ENCODE measurements at places on chromosomes 12 and 14.
A peak's percentile ranks its signal among the peaks of the same experiment; 100 is the strongest.

DNA sequence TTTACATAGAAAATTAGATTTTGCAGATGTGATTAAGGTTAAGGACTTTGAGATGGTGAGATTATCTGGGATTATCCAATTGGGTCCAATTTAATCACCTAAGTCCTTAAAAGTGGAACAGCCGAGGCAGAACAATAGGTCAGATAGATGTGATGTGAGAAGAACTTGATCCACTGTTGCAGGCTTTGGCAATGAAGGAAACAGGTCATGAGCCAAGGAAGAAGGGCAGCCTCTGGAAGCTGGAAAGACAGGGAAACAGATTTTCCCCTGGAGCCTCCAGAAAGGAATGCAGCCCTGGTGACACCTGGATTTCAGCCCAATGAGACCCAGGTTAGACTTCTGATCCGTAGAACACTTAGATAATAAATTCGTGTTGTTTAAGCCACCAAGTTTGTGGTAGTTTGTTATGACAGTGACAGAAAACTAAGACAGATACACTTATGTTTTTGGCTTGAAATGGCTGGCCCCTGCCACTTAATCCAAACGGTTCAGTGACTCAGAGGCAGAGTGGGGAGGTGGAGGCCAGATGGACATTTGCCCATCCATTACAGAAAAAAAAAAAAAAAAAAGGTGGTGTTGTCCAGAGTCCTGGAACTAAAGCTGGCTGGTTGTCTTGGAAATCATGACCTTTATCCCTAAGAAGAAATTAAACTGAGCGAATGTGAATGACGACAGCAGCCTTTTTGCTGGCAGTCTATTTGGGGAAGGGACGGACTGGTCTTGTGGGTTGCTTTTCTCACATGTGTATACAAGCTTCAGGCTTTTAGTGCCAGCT is 181.9 kb upstream of the NRXN3 start:
- DNase-seq = no peak

DNA sequence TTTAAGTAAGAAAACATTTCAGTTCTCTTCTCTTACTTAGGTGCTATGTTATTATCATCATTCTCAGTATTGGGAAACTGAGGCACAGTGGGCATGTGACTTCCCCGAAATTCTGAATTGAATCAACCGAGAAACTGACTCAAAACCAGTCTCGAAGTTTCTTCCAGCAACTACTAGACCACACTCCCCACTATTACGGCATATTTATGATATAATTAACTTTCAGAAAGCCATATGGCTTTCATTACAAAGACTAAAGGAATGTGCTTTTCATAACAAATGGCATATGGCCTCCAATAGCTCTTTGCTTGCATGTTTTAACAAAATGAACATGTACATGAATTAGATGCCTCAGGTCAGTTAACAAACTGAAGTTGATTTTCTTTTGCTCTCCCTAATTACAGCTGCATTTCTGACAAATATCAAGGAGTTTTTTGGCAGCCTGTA is 182.9 kb upstream of the SLC38A2 start:
- DNase-seq = peak; percentile 32

DNA sequence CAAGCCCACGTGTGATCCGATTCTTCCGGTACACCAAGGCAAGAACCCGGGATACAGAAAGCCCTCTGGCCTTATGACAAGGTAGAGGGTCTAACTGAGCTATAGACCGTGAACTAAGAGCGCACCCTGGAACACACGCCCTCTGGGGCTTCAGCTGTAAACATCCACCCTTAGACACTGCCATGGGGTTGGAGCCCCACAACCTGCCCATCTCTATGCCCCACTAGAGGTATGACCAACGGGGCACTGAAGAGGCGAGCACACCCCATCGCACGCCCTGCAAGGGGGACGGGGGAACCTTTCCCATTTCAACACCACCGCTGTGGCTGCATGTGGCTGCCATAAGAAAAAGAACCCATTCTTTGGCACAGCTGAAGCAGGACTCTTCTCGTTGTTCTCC is 1206.0 kb upstream of the TMEM132C start:
- no peak for DNase-seq

- DNase-seq = no peak
Measured at GRCh38 chr12:12941450-12942350, 10.3 kb downstream of the GPRC5D start.

DNA sequence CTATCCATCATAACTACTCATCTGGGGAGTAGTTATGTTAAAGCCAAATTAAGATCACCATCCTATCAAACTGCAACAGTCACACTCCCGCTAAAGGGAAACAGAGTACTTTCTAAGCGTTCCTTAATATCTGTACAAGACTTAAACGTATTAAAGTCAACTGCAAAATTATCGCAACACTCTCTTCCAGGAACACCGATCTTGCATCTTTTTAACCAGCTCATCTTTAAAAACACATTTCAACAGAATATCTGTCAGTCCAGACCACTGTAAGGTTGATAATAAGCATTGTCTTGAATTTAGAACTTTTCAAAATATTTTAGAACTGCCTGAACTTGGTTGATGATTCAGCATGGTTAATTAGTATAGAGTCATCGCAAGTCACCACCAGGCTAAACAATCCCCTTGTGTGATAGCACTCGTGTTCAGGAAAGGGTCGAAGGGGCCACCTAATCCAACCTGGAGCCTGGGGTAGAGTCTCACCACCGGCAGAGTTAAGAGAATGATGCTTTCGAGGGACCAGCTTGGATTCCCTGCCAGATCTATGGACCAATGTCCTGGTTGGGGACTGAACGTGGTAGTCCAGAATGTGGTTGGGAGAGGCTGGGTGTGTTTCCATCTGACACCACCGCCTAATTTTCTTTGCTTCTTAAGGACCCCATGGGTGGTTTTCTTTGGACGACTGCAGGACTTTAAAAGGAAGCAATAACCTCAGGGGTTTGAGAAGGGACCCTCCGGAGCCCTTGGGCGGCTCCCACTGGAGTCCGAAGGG is 890 bp downstream of the SPTLC2 start:
- DNase-seq = no peak

DNA sequence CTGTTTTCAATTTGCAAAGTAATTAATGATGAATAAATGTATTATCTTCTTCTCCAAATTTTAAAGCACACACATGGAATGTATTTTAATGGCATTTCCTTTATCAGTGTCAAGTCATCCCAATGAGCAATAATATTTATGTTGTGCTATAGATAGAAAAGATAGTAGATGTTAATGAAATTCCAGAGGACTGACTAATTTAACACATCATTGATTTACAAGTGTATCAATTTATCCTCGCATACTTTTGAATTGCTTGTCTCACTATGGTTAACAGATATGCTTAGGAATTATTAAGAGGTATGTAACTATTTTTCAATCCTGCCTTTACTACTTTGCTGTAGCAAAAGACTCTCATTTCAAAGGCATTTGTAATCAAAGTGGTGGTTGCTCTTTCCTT is 842.9 kb downstream of the SLC6A15 start:
- no peak for DNase-seq

- no peak for DNase-seq
Measured at GRCh38 chr14:74886001-74886400, 4.3 kb downstream of the DLST start.

DNA sequence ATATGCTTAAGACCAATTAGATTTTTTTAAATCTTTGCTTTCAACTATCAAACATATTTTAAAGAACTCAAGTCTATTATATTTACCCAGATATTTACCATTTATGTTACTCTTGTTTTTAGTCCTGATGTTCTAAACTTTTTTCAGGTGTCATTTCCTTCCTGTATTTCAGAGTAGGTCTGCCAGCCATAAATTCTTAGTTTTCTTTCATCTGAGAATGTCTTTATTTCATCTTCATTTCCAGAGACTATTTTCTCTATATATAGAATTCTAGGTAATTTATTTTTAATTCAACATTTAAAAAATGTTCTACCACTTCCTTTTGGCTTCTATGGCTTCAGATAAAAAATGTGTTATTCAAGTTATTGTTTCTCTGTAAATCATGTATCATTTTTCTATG is 218.2 kb upstream of the AMIGO2 start:
- DNase-seq = no peak

- DNase-seq = no peak
Measured at GRCh38 chr12:121974026-121974985, 47.4 kb upstream of the BCL7A start.

GRCh38 chr12:6031001-6031400 is 85.9 kb upstream of the ANO2 start:
- DNase-seq = no peak

DNA sequence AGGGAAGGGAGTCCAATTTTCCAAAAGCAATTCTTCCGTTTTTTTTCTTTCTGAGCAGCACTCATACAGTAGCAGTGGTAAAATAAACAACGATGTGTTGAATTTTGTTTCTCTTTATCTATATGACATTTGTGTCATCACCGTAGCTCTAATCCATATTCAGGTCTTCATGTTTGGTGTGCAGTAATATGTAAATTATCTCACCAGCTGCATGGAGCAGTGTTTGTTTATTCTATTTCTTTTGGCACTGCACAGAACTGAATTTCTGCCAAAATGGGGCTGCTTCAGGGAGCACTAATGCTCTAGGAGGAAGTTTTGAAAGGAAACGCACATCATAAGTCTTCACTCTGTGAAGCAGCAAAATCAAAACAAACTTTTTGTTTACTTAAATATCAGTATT is 130.0 kb upstream of the NPAS3 start:
- peak; percentile 91 for DNase-seq

DNA sequence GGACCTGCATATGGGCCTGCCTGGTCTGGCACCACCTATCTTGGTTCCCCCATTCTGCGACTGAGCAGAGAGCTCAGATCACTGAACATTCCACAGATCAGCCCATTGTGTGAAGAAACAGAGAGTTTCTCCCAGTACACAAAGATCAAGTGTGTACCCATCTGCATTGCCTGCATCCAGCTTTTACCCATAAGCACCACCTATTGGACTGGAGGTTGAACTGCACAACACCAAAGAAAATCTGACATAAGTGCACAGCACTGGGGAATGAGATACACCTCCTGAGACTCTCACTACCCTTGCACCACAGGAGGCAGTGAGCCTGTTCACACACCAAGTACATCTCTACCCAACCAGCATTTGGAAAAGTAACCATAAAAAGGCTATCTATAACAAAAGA is 362.6 kb upstream of the CLEC14A start:
- DNase-seq = no peak

GRCh38 chr14:76430017-76430416 is 54.1 kb downstream of the ESRRB start:
- DNase-seq = no peak

- DNase-seq = no peak
Measured at GRCh38 chr14:89085231-89085731, 260.8 kb downstream of the TTC8 start.

- DNase-seq = no peak
Measured at GRCh38 chr12:121252712-121253345, 42.9 kb downstream of the P2RX4 start.

DNA sequence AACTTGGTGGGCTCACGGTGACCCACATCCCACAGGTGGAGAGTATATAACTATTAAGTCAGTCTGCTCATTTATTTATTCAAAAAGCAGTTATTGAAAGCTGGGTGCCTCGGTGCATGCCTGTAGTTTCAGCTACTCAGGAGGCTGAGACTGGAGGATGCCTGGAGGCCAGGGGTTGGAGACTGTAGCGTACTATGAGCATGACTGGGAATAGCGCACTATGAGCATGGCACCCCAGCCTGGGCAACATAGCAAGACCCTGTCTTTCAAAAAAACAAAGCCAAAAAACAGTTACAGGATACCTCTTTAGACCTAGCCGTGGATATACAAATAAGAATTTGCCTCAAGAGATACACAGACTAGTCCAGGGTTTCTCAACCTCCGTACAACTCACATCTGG is 139.8 kb downstream of the ZFP36L1 start:
- DNase-seq = no peak

- peak; percentile 14 for DNase-seq
Measured at GRCh38 chr14:55780156-55780946, 200.3 kb downstream of the KTN1 start.

DNA sequence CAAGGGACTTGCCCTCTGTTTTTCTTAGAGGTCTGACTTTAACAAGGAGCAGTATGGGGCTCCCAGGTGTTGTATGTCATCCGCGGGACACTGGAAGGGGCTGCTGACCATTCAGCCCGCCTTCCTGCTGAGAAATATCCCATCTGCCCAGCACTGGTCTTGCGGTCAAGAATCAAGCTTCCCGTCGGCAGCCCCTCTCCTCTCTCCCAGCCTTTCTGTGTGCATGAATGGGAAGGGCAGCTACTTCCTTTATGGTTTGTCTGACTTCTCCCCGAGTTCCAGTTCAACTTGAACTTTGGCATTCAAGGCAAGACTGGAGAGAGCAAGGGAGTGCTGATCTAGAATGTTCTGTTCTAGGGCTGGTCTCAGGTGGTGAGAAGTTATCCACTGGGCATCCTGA is 51.5 kb downstream of the PSMA6 start:
- no peak for DNase-seq

- DNase-seq = no peak
Measured at GRCh38 chr14:69648480-69649451, 37.4 kb downstream of the SUSD6 start.

DNA sequence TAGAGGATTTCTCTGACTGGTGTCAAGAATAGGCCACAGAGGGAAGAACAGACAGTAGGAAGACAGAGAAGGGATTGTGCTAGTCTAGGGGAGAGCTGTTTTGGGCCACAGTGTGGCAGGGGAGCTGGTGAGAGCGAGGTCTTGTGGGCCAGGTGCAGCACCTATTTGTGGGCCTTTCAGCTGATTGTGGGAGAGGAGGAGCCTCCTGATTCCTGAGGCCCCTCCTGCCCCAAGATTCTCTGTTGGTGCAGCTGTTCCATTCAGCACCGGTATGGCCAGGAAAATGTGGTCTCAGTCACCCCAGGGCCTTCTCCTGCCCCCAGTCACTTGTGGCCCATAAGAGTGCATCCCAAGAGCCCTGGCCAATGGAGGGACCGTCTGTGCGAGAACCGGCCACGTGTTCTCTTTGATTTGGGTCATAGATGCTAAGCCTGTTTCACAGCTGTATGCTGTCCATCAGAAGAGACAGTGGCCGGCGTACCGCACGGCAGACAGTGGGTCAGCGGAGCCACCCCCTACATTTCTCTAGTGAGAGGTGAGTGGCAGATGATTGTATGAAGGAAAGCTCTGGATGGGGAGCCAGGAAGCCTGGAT is 27.7 kb downstream of the TPCN1 start:
- no peak for DNase-seq

DNA sequence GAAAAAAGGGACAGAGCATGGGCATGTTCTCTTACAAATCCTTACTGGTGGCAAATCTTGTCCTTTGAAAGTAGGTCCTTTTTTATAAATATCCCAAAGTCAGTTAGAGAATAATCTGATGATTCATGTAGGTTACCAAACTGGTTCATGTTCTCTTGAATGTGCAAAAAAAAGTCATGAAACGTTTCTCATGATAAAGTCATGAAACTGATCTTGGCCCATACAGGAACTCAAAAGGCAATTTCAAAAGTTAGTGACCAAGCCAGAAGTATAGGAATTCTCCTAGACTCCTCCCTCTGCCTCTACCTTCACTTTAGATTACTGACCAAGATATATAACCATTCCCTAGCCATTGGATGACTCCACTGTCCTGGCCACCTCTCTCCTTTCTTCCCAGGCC is 27.3 kb upstream of the SPTSSA start:
- DNase-seq = no peak

Data from right lung (tissue), 10 donors.